Hematopoietic multipotent progenitor cell treated with erythropoietin and hydrocortisone succinate and interleukin-3 and kit ligand, for 4 days (in vitro differentiated cells): ENCODE measurements at places on chromosomes 1 and 21.

GRCh38 chr1:47886141-47886540 lies 111.0 kb downstream of the TRABD2B start:
- DNase-seq: no peak

- no peak for DNase-seq
Observed at GRCh38 chr1:54483875-54484437, 64.1 kb upstream of the ACOT11 start.

DNA sequence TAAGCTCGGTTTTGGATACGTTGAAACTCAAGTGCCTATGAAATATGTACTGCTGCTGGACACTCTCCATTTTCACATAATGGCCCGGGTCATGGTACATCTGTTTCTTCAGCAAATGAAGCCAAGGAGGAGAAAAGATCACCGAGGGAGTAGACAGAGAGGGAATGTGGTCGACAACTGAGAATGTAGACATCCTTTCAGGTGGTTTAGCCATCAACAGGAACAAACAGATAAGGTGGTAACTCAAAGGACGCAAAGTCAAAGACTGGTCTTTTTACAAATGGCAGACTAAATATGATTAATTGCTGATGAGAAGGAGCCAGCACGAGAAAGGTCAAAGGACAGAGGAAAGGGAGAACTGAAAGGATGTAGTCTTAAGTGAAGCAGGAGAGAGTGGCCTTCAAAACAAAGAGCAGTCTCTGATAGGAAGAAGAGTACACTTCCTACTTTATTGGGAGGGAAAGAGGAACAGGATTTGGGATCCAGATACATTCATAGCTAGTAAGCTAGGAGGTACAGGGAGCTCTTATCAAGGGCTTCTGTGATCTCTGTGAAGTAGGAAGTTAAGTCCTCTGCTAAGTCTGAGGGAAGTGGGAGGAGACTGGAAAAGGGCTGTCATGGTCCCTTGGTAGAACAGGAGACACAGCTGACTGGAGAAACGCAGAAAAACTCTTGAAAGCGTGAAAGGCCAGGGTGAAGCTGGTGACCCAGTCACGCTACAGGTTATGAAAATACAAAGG lies 28.3 kb downstream of the NUP133 start:
- peak; percentile 28 for DNase-seq

- DNase-seq: no peak
Observed at GRCh38 chr1:204074274-204075138, 1.6 kb downstream of the SOX13 start.

DNA sequence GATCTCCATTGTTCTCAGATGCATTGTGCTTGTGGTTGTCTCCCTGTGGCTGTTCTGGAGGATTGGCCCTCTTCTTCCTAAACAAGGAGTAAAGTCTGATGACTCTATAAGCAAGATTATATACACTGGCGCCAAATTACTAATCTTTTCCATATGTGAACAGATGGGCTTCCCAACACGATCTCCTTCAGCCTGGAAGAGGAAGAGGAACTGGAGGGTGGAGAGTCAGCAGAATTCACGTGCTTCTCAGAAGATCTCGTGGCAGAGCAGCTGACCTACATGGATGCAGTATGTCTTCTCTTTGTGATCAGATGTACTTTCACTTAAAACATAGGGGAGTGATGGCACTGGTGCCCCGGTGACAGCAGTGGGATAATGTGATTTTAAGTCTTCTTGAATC lies 78.7 kb downstream of the RGL1 start:
- DNase-seq: no peak

DNA sequence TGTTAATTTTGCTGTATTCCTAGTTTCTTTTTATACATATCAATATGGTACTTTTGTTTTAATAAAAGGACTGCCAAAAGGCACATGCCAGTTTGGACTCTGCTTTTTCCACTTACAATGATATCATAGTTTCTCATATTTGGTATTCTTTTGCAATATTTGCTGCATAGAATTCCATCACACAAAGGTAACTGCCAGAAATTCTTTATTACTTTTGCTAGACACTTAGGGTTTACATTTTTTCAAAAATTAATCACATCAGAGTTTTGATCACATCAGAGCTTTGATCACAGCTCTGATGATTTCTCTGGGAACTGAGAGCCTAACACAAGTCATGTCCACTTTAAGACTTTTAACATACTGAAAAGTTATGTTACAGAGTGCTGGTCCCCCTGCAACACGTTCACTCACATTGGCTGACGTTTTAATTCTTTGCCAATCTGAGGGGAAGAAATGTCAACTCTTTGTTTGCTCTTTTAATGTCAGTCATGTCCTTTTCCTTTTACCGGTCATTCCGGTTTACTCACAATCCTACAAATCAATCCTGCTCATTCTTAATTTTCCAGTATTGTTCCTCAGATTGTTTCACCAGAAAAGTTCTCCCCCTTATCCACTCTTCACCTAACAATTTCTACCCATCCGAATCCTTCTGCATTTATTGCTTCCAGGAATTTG lies 1.1 kb upstream of the CD46 start:
- no peak for DNase-seq

DNA sequence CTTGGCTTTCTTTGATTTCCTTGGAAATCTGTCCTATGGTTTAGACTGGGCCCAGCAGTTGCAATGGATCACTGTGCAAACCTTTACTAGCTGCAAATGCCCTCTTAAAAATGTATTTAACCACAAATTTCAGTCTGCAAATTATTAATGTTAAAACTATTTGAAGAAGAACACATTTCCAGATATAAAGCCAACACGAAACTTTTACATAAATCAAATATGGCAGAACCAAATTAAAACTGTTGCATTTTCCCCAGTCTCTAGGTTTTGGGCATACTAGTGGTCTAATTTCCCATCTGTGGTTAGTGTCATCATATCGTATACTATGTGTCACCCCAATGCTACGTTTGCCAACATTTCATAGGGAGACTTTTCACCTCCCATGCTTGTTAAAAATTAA lies 52.3 kb downstream of the HMCN1 start:
- no peak for DNase-seq

DNA sequence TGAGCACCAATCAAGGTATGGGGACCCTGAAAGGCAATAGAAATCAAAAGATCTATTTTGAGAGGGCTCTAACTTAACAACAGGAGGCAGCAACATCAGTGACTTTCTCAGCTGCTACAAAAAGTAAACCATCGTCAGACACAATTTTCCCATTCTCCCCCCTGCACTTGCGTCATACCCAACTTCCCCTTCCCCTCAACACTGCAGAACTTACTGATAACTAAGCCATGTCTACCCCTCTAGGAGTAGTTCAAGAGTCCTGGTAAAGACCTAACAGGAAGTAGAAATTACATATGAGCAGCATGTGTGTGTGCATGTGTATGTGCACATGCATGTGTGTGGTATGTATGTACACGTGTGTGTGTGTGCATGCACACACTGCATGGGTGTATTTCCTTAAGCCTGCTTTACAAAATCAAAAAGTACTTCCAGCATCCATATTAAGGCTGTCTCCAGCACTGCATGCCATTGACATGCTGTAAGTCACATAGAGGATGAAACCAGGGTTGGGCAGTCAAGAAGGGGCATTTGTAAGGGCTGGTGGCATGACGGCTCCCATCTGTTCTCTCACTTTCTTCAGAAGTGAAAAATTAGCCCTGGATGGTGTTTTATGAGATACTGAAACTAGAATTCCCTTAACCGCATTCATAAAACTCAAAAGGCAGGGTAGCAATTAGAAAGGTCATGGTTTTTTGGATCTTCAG lies 460.1 kb upstream of the RUNX1 start:
- DNase-seq: peak; percentile 75

GRCh38 chr1:21666576-21667320 lies 2.4 kb downstream of the RAP1GAP start:
- no peak for DNase-seq

GRCh38 chr1:14517841-14518180 lies 80.7 kb upstream of the KAZN start:
- DNase-seq: no peak

GRCh38 chr21:45551316-45551715 lies 9.1 kb upstream of the SLC19A1 start:
- DNase-seq: peak; percentile 57

DNA sequence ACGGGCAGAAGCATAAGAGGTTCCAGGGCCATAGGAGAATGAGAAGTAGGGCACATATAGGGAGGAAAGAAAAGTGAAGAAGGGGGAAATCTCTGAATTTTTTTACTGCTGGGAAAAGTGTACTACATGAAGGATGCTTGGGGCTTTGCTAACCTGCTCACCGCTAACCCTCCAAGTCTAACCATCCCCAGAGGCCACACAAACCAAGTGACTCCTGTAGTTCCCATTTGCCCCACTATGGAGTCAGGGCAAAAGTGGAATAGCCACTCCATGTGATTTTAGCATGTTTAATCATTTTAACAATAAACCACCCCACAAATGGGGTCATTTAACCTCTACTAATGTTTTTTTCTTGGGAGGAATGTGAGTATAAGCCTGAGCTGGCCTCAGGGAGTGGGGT lies 24.7 kb downstream of the MPZ start:
- no peak for DNase-seq

- DNase-seq: no peak
Observed at GRCh38 chr1:246797597-246797996, 73.4 kb downstream of the SCCPDH start.

- peak; percentile 79 for DNase-seq
Observed at GRCh38 chr1:53860967-53861411, 22.9 kb upstream of the NDC1 start.

DNA sequence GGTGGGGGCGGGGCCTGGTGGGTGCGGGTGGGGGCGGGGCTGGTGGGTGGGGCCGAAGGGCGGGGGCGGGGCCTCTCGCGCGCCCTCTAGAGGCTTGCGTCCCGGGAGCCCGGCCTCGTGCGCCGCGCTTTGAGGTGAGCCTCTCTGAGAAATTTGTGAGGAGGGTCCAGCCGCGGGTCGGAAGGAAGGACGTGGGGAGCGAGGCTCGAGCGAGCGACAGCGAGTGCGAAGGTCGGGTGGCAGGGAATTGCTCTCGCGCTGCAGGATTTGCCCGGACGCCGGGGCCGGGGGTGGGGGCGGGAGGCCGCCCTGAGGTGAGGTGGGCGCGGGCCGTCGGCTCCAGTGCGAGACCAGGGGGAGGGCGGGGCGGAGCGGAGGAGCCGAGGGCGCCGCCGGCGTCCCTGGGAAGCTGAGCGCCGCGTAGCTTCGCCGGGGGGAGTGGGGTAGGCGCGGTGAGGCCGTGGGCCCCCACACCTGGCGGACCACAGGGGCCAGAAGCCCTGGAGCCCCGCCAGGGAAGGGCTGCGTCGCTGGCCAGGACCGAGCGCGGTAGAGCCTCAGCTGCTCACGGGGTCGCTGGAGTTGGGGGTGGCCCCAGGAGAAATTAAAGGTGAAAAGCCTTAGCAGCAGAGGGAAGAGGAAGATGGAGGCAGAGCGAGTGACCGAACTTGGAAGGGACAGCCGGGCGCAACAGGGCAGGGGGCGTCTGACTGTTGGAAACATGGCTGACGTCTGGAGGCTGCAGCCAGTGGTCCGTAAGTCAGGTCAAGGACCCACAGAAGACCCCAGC lies 754 bp upstream of the LSS start:
- peak; percentile 36 for DNase-seq

- DNase-seq: no peak
Observed at GRCh38 chr1:89890085-89890752, 69.4 kb downstream of the LRRC8D start.

GRCh38 chr1:71030026-71030425 lies 17.6 kb downstream of the PTGER3 start:
- DNase-seq: no peak

- no peak for DNase-seq
Observed at GRCh38 chr1:199616947-199617346, 410.6 kb upstream of the NR5A2 start.

- DNase-seq: peak; percentile 79
Observed at GRCh38 chr1:59697150-59697800, 117.5 kb upstream of the HOOK1 start.

DNA sequence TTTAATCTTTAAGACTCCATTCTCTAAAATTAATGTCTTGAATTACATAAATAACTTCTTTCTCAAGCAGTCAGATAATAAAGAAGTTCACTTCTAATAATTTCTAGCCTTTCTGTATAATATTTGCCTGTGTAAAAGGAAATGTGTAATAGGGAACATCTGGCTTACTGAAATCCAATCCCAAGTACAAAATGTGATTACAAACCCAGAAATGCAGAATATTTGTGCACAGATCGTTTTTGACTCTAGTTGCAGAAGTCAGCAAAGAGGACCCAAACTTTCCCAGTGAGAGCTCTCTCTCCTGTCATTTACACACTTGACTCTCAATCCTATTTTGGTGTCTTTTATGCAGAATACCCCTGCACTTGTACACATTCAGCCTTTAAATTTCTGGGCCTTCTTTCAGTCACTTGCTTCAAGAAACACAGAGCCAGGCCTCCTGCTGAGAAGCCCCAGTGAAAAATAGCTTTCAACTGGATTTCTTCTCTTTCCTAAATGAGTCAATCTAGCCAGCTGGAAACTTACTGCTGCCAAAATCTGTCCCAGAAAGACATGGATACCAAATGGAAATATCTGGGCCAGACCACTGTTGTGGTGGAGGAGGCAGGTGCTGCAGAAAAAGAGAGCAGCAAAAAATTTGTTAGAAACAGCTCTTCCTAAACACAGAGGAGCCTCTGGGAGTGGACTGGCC lies 68.5 kb upstream of the ADAM30 start:
- DNase-seq: no peak

DNA sequence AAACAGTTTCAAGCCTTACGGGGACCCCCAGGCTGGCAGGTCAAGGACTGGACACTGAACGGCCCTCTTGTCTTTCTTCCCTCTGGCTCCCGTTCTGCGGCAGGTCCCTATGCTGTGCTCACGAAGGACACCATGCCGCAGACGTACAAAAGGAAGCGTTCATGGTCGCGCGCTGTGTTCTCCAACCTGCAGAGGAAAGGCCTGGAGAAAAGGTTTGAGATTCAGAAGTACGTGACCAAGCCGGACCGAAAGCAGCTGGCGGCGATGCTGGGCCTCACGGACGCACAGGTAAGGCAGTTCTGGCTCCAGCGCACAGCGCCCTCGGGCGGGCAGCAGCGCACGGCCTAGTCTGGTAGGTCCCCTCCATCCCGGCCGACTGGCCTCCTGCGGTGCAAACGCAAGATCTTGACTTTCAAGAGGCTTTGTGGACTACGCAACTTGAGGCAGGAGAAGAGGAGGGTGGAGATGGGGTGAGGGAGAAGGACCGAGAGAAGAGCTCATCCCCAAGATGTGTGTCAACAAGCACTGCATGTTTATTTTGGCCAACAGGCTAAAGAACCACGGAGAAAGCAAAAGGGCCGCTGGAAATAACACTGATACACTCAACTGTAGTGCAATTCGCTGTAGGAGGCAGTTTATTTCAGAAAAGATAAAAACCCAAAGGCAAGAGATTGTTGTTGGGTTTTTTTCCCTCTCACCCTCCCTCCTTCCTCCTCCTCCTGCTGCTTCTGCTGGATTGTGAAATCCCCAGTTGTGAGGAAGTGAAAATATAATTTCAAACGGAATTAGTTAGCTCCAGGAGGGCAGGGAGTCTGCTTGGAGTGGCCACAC lies 3.0 kb downstream of the HLX start:
- DNase-seq: peak; percentile 61
